ENCODE measurements at places on chromosomes 1 and 21.

- no peak for DNase-seq
These were observed 18.5 kb downstream of the MORN1 start for GRCh38 chr1:2372551-2373490.

DNA sequence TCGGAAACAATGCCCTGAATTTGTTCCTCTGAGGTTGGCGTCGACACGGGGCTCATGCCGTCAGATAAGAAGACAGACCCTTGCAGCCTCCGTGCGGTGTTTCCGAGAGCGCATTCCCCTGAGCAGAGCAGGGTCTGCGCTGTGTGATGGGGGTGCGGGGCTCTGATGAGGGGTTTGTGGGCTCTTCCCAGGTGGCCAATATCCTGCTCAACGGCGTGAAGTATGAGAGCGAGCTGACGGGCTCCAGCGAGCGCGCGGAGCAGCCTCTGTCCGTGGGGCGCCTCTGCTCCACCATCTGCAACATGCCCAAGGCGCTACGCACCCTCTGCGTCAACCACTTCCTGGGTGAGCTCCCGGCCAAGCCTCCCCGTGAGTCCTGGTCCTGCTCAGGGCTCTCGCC is 17.3 kb downstream of the SLC45A1 start:
- no peak for DNase-seq

DNA sequence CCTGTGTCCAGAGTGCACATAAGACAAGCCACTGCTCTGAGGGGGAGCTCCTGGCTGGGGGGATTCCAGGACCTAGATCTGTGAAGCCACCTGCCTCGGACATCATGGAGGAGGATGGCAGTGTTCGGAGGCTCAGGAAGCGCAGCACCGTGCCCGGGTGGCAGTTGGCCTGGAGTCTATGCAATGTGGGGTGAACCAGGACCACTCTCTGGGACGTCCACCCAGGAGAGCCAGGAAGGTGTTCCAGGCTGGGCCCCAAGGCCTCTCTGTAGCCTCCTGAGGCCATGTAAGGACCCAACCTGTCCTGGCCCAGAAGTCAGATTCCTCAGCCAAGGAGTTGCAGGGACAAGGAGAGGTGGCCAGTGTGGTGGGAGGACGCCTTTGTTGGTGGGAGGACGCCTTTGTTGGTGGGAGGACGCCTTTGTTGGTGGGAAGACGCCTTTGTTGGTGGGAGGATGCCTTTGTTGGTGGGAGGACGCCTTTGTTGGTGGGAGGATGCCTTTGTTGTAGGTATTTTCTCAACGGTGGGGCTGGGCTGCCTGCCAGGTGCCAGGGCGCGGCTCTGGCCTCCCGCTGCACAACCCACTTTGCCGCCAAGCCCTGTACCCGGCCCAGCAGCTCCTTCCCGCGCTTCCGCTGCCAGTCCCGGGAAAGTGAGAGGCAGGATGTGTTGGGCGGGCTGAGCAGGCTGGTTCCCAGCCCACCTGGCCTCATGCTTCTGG is 30.6 kb upstream of the BMP8B start:
- no peak for DNase-seq

DNA sequence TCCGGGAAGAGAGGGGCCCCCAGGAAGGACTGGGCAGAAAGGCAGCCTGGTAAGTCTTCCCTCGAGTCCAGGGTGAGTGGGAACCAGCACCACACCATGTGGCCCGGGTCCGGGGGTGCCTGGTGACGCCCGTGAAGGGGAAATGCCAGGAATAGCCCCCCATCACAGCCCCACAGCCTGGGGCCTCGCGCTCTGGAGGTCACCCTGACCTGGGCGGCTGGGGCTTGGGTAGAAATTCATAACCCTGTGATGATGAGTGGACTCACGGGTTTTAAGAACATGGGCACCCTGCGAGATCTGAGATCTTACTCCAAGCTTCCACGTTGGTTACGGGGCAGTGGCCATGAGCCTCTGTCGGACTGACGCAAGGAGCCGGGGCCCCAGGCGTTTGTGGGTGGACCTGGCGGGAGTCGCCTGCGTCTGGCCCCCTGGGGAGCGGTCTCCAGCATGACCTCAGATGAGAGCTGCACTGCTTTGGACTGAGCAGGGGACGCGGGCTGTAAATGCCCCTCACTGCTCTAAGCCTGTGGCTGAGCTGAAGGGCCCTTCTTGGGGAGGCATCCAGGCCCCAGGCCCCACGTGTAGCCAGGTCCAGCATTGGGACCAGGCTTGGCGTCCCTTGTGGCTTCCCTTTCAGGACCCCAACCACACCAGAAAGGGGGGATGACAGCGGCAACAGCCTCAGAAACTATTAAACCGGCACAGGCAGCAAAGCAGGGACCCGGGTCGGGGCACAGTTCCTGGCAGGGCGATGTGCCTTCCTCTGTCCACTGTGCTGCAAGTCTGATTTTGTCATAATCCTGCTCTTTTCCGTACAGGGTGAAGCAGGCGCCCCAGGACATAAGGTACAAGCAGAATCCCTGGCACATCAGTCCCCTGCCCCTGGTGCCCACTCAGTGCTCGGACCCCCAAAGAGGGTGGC is 60.0 kb downstream of the SLC19A1 start:
- DNase-seq: no peak

GRCh38 chr21:35603494-35603893 is 456.8 kb downstream of the SETD4 start:
- peak; percentile 22 for DNase-seq

- no peak for DNase-seq
These were observed 255.8 kb upstream of the CACYBP start for GRCh38 chr1:174743654-174744561.

DNA sequence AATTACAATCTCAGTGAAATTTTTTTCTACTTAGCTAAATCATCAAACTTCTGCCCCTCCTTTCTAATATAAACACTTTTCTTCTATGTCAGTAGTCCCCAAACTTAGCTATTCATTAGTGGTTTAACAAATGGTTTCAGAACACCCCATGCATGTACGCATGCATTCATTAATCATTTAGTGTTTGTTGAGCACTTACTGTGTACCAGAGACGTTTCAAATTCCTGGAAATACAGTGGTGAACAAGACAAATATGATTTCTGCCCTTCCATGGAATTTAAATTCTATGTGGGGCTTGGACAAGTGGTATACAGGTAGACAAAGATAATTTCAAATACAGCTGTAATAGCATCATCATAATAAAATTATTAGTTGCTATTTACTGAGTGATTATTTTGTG is 1.5 kb downstream of the ZBTB40 start:
- DNase-seq: no peak

- DNase-seq: no peak
These were observed 64.1 kb downstream of the PEX14 start for GRCh38 chr1:10538646-10539355.

GRCh38 chr1:212218911-212219310 is 66.3 kb upstream of the PPP2R5A start:
- DNase-seq: no peak

DNA sequence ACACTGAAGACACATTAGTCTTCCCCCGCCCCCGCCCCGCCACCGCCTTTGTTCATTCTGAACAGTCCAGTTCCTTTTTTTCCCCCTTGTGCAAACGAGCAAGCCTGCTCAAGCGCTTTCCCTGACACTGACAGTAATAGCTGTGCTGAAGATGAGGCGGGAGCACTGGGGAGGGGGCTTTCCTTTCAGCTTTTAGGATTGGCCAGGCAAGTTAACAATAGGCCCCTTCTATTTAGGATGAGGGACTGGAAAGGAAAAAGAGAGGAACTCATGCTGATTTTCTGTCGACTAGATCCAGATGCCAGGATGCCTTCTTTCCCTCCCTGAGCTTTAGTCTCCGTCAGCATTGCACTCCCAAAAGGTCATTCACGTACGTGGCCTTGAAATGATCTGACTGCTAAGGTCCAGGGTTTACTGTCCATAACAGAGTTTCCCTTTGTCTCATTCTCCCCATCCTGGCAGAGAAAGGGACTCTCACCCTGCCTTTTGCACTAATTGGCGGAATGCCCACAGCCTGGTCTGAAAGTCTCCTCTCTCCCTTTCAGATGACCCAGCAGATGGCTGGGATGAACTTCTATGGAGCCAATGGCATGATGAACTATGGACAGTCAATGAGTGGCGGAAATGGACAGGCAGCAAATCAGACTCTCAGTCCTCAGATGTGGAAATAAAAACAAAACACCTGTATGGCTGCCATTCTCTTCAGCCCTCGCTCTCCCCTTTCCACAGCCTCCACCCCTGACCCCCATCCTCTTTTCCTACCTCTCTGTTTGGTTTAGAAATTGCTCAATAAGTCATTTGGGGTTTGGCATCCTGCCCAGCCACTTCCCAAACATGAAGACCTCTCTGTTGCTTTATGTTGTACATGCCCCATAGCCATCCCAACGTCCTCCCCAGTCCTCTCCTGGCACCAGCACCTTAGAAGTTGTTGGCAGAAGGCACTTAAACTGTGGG is 28.6 kb upstream of the ZFP69B start:
- DNase-seq: no peak

DNA sequence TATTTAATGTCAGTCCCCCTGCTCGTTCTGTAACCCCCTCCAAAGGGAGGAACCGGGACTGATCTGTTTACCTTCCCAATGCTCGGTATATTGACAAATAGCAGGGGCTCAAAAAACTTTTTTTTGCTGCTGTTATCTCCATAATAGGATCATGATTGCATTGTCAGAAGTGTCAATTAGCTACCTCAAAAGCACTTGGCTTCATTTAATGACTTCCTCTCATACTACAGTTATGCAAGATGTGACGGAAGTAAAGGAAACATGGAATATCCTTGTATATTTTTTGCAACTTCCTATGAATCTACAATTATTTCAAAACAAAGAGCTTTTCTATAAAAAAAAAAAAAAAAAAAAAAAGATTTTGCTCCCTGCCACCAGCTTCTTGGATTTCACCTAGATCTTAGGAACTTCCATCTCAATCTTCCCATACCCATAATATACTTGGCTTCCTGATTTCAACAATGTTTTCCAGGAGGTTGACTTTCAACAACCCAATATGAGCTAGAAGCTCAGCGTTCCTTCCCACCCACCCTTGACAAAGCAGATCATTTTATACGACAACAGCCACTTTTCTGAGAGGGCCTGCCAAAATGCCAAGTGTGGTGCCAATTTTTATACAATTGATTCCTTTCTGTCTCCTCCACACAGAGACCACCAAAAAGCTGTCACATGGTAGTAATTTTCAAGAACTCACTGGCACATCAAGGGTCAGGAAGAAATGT is 71.7 kb downstream of the SETD4 start:
- no peak for DNase-seq

- DNase-seq: no peak
These were observed 140.4 kb upstream of the ETV3 start for GRCh38 chr1:157278383-157279137.

DNA sequence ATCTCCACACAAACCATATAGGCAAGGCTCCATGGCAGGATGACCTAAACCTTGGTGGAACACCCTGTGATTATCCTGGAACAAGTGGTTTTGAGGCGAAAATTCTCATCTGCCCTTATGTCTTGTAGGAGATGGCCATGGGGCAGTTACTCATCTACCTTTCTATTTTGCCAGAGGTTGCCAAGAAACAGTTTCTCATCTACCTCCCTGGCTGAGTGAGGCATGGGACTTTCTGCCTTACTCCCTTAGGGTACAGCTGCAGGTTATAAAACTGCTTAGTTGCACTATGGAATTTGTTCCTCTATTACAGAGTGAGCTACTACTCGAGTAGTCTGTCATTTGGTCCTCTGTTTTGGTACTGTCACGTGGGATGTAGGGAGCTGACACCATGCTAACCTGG is 31.3 kb upstream of the GUCA2A start:
- DNase-seq: no peak

DNA sequence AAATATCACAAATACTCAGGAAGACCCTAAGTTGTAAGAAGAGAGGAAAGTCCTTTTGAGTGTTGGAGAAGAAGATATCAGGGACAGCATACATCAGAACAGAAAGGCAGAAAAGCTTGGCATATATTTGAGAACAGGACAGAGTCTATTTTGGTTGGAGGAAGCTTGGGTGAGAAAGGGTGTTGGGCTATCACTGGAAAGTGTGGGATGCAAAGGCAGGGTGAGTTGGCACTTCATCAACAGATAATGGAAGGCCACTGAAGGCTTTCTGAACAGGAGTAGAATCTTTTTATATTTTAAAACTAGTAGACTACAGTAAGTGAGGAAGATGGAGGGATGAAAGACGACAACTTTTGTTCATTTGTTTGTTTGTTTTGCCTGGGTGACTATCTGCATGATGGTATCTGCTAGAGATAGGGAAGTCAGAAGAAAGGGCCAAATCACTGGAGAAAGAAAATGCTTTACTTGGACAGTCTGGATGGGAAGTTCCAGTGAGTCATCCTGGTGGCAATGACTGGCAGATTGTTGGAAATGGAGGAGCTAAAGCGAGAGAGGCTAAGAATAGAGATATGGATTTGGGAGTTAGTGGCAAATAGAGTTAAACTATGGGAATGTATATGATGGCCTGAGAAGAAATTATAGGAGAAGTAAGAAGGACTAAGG is 33.7 kb upstream of the KCNA2 start:
- DNase-seq: no peak

DNA sequence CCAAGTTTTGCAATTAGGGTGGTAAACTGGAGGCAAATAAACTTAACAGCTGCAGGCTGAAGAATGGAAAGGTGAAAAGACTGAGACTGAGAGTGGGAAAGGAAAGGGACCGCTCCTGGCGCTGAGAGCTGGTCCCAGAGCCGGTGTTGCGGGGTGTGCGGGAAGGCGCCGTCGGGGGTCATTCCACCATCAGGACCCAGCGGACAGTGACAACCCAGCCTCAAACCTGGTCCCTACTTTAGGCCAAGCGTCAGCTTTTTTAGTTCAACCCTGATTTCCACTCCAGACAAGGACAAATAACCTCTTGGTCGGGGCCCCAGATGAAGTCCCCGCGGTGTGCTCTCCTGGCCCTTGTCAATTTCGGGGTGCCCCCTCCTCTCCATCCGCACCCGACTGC is 145.8 kb upstream of the ETS2 start:
- no peak for DNase-seq

DNA sequence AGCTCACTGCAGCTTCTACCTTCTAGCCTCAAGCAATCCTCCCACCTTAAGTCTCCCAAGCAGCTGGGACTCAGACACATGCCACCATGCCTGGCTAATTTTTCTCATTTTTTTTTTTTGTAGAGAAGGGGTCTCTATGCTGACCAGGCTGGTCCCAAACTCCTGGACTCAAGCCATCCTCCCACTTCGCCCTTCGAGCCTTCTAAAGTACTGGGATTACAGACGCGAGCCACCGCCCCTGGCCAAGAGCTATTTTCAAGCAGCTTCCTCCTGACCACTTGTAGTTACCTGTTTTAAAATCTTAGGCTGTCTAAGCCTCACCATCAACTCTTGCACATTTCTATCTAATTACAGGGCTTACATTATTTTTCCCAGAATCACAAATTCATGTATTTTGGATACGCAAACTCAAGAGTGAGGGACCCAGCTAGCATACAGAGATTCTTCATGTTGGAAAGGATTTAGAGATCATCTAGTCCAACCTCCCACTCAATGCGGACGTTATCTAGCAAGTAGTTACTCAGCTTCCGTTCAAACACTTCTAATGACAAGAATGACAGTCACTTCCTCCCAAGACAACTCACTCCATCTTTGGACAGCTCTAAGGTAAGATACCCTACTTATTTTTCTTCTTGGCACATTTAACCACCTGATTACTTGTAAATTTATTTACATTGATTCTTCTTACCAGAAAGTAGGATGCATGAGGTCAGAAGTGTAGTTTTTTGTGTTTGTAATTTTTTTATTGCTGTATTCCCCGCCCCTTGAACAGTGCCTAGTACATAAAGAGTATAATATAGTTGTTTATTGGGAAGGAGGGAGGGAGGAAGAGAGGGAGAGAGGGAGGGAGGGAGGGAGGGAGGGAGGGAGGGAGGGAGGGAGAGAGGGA is 65.4 kb downstream of the LUZP1 start:
- DNase-seq: no peak
